ENCODE measurements at places on chromosomes 11 and 22. TPM values are rescaled to one million over a fixed set of nuclear protein-coding genes. Genes with fewer than 3 reads are reported as not detected.

GRCh38 chr11:127054153-127054552 is 53.6 kb upstream of the KIRREL3 start:
- no peak for DNase-seq

RTN4R gene
- polyA plus RNA-seq: 8.9 TPM

MGAT3 gene
- 14.6 TPM for polyA plus RNA-seq

PIWIL4 gene
- 5.0 TPM for polyA plus RNA-seq

- no peak for DNase-seq
These were observed at the start of gene PLAAT3 for GRCh38 chr11:63614136-63614671. Gene PLAAT3 (minus strand): TSS chr11:63614433. CDS start chr11:63614014, 419 bp downstream.

GRCh38 chr11:61361237-61361740 is 393 bp downstream of the CYB561A3 start:
- no peak for DNase-seq

- DNase-seq: no peak
These were observed 45.4 kb upstream of the GLYAT start for GRCh38 chr11:58776891-58777710.

OR8I2 gene
- not detected for polyA plus RNA-seq

GRCh38 chr22:42236268-42236667 is 34.2 kb downstream of the TCF20 start:
- no peak for DNase-seq

GRCh38 chr22:20130731-20131596 is 640 bp upstream of the ZDHHC8 start:
- DNase-seq: peak; percentile 68

GRCh38 chr11:34928268-34928959 is 12.0 kb downstream of the PDHX start:
- DNase-seq: no peak

DLG2 gene
- 6.8 TPM for polyA plus RNA-seq

DNA sequence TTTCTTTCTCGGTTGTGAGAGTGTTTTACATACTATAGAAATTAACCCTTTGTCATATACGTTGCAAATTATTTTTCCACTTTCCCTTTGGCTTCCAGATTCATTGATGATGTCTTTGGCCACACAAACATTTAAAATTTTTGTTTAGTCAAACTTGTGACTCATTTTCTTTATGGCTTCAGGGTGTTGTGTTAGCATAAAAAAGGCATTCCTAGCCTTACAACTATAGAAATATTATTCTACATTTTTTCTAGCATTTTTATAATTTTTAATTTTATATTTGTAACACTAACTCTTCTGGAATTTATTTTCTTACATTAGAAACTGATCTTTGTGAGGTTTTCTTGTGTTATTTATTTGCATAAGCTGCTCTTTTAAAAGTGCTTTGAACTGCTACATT is 12.1 kb downstream of the GRIA4 start:
- no peak for DNase-seq

OR51D1 gene
- not detected for polyA plus RNA-seq

DNA sequence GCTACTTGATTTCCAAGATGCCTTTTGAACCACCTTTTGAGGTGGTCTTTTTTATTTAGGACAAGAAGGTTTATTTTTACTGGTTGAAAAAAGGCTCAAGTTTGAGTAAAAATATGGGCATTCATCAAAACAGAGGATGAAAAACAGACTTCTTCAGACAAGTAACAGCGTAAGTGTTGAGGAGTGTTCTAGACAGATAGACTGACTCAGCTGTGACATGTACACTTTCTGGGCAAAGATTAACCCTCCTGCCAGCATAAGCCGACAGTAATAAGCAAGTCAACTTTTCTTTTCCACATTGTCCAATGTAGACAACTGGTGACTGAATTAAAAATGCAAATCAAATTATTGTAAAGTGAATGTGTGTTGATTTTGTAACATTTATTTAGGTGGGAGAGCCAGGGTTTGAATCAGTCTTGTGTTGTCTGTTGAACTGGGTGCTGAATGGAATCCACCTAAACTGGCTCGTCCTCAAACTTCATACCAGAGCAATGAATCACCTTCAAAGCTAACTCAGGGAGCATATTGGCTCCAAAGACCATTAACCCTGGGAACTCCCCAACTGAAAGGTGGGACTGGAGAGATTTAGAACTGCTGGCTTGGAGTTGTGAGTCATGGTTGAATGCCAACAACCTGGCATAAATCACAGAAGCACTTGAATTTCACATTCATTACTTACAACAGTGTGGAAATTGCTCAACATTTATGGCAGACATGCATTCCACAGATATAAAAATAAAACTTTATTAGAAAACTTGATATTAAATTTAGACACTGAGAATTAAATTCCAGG is 377.0 kb downstream of the ETS1 start:
- DNase-seq: no peak

- DNase-seq: no peak
These were observed 1.6 kb downstream of the OR56B1 start for GRCh38 chr11:5737670-5738392.

DNA sequence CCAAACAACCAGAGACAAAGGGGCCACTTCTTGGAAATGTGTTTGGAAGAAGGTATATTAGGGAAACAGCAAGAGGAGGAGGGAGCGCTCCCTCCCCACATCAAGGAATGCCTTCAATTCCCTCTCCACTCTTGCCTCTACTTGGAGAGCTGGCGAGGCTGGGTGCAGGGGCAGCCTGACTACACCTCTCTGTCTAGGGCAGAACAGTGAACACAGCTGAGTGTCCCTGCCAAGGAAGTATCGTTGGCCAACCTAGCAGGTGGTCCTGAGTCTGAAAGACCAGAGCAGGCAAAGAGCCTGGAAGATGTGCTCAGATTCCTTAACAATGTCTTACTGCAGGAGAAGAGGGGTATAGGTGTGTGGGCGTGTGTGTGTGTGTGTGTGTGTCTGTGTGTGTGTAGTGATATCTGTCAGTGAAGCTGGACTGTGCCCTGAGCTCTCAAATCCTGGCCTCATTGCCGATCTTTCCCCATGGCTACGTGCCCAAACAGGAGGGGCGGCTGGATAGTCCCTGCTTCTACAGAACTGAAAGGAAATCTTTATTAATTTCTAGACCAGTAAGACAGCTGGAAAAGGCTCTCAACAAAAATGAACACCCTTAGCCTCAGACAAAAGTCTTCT is 46.8 kb downstream of the PAMR1 start:
- no peak for DNase-seq

CASP1 gene
- polyA plus RNA-seq: 9.6 TPM

DNA sequence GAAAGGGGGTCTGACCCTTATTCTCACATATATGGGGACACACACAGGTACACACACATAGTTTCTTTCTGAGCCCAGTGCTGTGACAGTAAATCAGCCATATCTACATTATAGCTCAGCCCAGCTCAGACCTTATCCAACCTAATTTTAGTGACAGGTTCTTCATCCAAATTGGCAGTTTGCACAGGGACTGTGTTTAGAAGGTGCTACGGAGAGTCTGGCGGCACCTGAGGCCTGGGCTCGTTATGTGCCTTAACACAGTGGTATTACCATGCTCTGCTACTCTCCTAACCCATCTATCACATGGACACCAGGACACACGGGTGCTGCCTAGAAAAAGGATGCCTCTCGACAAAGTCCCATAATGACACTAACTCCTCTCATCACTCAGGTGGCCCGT is 109.3 kb downstream of the GALNT18 start:
- no peak for DNase-seq

PACSIN2 gene
- polyA plus RNA-seq: 63.9 TPM

UCP3 gene
- 2.2 TPM for polyA plus RNA-seq

- DNase-seq: no peak
These were observed at the start of gene TIRAP for GRCh38 chr11:126282736-126283591. Gene TIRAP (plus strand): TSS chr11:126283093. CDS start chr11:126290895, 7,802 bp downstream.

DSCAML1 gene
- polyA plus RNA-seq: 1.1 TPM

SAMM50 gene
- 46.3 TPM for polyA plus RNA-seq

DNA sequence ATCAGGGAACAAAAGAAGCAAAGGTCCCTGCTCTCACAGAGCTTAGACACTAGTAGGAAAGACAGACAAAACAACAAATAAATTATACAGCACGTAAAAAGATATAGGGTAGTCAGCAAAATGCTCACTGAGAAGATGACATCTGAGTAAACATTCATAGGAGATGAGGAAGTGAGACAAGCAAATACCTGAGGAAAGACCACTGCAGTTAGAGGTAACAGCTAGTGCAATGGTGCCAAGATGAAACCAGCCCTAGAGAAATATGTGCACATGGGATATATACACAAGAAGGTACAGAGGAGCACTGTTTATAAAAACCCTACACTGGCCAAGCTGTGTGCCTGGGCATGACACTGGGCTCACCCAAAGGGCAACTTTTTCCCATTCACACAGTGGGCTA is 9.8 kb downstream of the CYP2R1 start:
- DNase-seq: no peak

DNA sequence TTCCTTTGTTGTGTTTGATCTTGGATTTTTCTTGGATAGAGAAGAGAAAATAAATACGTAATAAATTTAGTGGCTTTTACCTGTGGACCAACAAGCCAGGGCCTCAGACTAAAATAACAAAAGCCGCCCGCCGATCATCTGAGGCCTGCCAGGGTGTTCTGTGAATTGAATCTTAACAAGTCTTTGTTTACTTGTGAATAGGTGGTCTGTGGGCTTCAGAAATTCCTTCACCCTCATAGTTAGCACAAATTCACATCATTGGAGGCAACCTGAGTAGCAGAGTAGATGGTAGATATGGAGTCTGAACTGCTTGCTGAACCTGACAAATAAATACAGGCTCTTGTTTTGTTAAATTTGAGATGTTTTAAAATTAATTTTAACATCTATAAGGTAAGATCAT is 176.3 kb upstream of the MTNR1B start:
- no peak for DNase-seq

- no peak for DNase-seq
These were observed 28.0 kb upstream of the LMO1 start for GRCh38 chr11:8291421-8292350.

- DNase-seq: no peak
These were observed 719.6 kb downstream of the BRD1 start for GRCh38 chr22:49107961-49108530.

DNA sequence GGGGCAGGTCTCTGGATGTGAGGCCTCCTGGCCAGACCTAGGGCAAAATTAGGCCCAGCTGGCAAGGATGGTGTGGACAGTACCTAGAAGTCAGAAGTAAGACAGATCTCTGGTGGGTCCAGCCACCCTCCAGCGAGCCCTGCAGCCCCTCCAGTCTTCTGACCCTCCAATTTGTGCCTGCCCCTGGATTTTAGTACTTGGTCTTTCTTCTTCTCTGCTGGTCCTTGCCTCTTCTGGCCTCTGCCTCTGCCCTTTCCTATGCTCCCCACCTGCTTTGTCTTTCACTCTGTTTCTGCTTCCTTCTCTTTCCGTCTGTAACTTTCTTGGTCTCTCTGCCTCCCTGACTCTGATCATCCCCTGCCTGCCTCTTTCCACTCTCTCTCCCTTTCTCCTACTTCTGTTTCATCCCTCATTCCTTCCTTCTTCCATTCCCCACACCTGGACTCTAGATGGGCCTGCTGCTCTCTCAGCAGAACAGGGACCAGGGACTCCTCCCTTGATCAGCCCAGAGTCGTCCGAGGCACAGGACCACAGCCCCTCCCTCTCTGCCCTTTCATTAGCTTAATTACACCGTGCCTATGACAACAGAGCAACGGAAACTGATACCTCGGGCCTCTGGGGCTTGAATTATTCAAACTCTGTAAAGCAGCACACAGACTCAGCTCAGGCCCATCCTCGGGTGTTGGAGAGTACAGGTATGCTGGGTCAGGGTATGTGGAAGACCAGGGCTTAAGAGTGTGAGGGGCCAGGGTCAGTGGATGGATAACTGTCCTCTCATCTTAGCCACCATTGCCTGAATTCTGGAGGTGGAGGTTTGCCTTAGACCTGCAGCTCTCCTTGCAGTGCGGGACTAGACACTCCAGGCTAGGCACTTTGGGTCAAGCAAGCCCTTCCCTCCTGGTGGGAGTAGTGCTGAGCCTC is at the start of gene CHRNA10:
CHRNA10 (minus strand) TSS at position 51 of the 921 bp plus-strand sequence. CDS start 72 bp downstream, outside the sequence.
- peak; percentile 14 for DNase-seq

DNA sequence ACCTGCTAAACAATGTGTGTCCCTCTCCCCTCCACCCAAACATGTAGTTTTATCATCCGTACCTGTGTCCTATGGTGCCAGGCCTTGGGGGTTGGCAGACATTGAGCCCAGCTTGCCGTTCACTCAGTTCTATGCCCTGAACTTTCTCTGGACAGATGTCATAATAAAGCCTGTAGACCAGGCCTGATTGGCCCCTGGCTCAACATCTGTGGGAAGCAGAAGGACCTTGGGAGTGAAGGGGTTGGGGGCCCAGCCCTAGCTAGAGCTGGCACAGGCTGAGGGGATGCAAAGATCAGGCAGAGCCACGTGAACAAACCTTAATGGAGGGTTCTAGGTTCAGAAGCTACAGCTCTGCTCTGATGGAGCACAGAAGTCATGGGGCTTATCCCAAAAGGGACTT is 600.6 kb downstream of the BUD13 start:
- no peak for DNase-seq

WNT7B gene
- polyA plus RNA-seq: 9.7 TPM

- DNase-seq: no peak
These were observed 78.7 kb downstream of the PHF21B start for GRCh38 chr22:44931077-44931540.

UPB1 gene
- 1.1 TPM for polyA plus RNA-seq

GRCh38 chr11:103525069-103525468 is 415.8 kb downstream of the DYNC2H1 start:
- no peak for DNase-seq

- DNase-seq: no peak
These were observed 31.3 kb downstream of the ARRB1 start for GRCh38 chr11:75320046-75320618.

GRCh38 chr11:10931761-10932670 is 74.2 kb upstream of the ZBED5 start:
- DNase-seq: no peak

GRIA4 gene
- 7.2 TPM for polyA plus RNA-seq

DNA sequence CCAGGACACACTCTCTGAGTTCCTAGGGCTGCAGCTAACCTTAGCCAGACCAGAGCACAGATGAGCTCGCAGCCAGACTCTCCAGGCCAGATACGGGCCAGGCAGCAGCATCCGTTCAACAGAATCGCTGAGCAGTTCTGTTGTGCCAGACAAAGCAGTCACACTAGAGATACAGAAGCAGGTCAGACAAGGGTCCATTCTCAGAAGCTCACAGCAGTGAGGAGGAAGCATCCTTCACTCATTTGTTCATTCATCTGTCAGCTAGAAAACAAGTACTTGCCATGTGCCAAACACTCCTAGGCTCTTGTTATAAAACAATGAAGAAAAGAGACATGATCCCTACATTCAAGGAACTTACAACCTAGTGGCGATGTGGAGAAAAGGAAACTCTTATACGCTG is 2.6 kb downstream of the LMO2 start:
- no peak for DNase-seq

- no peak for DNase-seq
These were observed 6.9 kb upstream of the ACR start for GRCh38 chr22:50730941-50731661.

DNA sequence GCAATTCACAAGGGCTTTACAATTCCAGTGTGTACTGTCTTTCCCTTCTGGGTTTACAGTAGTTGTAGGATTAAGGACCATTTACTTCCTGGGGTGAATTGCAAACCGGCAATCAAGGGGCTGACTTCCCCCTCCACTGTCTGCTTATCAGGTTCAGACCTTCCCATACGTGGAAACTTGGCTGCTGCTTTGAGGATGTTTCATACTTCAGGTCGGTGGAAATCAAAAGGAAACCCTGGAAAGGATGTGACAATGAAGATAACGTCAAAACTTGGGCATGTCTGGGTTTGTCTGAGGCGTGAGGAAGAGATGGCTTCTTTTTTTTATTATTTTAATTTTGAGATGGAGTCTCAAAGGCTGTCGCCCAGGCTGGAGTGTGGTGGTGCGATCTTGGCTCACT is 2.1 kb upstream of the RTCB start:
- DNase-seq: no peak

POTEH gene
- not detected for polyA plus RNA-seq

Data from left renal pelvis (tissue), 4 donors.